Activated CD4-positive, alpha-beta T cell treated with anti-CD3 and anti-CD28 coated beads, Interleukin-2, amount 50 U/mL, for 48 hours (primary cell): ENCODE measurements at places on chromosomes 16 and 17.

GRCh38 chr16:87390641-87391323 lies 1.4 kb upstream of the MAP1LC3B start:
- no peak for DNase-seq

GRCh38 chr17:20202141-20202621 lies 193.0 kb downstream of the SPECC1 start:
- no peak for DNase-seq

- DNase-seq = no peak
Observed at GRCh38 chr17:49990921-49991320, 4.1 kb downstream of the DLX3 start.

DNA sequence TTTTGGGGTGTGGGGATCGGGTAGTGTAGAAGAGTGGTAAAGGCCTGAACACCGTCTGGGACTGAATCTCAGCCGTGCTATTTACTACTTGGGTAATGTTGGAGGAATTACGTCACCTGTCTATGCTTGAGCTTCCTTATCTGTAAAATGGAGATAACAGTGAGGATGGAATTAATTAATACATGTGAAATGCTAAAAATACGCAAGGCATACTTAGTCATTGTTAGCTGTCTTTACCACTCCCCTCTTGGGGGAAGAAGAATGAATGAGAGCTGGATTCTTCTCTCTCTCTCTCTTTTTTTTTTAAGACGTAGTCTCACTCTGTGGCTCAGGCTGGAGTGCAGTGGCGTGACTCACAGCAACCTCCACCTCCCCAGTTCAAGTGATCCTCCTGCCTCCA lies 41.1 kb upstream of the TANGO6 start:
- DNase-seq = no peak

DNA sequence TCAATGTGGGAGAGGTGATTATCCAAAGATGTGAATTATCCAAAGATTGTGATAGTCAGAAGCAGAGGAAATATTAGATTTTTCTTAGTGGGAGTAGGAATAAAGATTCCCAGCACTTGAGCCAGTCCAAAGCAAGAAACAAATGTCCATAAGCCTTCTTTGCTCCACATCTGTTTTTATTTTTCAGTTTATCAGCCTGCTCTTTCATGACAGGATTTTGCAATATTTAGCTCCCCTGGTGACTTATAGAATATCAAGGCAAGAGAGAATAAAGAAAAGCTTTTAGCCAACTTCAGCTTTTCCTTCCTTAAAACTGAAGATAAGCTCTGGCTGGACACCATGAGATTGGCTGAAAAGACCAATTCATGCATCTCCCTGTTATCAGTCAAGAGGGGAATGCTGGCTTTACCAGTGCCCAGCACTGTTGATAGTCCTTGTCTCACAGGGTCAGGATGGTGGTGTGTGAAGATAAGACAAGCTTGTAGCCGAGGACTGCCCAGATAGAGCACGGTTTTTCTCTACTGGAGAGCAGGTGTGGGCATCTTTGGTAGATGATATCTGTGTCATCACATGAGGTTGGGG lies 706.5 kb downstream of the KCNJ2 start:
- no peak for DNase-seq

DNA sequence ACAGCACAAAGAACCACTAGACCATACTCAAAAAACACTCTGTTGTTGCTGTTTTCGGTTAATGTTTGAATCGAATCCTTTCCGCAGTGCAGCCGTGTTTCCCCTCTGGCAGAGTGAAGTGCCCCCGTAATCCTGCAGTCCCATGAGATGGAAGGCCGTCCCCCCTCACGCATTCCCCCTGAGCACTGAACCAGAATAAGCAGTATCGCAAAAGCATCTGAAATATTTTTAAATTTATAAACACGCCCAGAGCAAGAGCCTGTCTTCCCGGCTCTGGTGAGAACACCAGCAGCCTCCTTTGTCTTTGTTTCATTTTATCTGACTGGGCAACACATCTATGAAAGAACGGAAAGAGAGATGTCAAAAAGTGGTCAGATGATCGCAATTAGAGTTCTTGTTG lies 121.0 kb upstream of the ADAMTS18 start:
- no peak for DNase-seq

GRCh38 chr17:75738218-75738802 lies 17.1 kb downstream of the ITGB4 start:
- DNase-seq = no peak

- DNase-seq = no peak
Observed at GRCh38 chr17:49216953-49217650, 6.6 kb downstream of the ABI3 start.

DNA sequence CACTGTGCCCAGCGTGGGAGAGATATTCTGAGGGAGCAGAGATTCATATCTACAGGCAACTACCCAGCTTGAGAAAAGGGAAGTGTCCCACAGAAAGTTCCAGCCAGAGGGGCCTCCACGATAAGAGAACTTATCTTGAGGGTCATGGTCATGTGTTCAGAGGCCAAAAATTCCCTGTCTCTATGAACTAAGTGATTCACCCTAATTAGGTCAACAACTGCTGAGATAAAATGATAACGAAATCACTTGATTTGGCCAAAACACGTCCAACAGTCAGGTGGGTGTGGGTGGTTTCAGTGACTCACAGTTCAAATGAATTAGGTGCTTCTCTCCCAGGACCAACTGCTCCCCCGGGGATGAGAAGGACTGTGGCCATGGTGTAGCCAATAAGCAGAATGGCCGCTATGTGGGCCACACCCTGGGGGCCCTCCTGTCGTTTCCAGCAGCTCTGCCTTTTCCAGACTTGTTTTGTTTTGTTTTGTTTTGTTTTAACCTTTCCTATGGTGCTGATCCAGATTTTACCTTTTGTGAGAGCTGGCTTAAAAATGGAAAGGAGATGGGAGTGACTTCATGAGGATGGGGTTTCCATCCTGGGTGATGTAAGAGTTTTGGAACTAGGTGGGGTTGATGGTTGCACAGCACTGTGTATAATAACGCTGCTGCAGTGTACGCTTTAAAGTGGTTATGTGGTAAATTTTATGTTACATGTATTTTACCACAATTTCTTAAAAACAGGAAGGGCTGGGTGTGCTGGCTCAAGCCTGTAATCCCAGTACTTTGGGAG lies 8.7 kb downstream of the DNAI2 start:
- DNase-seq = peak; percentile 72

DNA sequence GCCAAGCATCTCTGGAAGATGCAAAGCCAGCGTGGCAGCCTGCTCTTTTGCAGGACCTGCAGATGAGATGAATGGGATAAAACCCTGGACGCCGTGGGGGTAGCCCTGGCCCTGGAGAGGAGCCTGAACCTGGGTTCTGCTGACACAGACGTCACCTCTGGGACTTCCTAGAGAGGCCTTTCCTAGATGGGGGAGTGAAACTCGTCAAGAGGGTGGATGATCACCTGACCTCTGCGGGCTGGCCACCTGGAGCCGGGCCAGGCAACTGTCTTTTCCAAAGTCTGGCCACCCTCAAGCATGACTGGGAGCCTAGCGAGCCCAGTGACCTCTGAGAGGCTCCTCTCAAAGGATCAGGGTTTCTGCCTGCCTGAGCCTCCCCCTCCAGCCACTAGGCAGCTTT lies 529.0 kb downstream of the KCNJ18 start:
- DNase-seq = no peak

DNA sequence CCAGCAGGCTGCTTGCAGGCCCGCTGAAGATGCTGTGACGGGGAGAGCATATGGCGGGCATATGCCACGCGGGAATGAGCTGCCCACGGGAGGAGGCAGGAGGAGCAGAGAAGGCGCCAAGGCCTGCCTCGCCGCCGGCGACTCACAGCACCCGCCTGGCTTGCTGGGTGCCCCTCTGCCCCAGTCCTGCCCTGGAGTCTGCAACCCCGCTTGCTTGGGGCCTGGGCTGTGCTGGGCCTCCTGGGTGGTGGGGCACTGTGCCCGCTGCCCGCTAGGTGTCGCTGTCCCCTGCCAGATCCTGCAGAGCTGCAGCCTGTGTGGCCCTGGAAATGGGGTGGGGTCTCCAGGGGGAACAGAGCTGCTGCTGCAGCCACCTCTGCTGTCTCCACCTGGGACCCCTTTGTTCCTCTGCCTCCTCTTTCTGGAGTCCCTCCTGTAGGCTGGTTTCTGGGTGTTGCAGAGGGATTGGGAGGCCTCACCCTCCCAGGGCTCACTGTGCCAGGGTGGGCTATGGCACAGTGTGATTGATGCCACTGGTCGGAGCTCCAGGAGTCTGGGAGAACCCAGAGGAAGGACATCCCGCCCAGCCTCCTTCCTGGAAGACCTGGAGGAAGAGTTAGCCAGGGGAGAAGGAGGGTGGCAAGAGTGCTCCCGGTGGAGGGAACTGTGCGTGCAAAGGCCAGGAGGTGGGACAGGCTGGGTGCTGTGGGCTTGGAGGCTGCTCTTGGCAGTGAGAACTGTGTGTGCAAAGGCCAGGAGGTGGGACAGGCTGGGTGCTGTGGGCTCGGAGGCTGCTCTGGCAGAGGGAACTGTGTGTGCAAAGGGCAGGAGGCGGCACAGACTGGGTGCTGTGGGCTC lies 141.0 kb upstream of the CIBAR2 start:
- peak; percentile 74 for DNase-seq
